ENCODE measurements at places on chromosomes 4 and X.
A peak's percentile ranks its signal among the peaks of the same experiment; 100 is the strongest.

- no peak for DNase-seq
Measured at GRCh38 chrX:132505116-132505515, 16.3 kb upstream of the MBNL3 start.

DNA sequence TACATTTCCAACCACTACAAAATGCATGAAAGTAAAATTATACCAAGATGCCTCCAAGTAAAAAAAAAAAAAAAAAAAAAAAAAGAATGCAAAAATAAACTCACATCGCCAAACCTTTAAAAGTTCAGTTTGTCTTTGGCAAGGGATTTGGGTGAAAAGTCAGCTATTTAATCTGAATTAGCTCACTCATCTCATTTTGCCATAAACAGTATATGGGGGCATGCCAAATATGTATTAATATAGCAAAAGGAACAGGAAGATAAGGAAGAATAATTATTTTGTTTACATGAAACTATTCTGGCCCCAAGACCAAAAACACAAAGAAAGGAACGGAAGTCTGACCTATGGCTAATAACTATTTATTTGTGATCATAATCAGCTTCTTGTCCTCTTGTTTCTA is 114.7 kb upstream of the SLC6A14 start:
- no peak for DNase-seq

- no peak for DNase-seq
Measured at GRCh38 chr4:159279084-159279483, 176.2 kb downstream of the RAPGEF2 start.

- DNase-seq: no peak
Measured at GRCh38 chr4:63528256-63528991, 880.8 kb downstream of the TECRL start.

DNA sequence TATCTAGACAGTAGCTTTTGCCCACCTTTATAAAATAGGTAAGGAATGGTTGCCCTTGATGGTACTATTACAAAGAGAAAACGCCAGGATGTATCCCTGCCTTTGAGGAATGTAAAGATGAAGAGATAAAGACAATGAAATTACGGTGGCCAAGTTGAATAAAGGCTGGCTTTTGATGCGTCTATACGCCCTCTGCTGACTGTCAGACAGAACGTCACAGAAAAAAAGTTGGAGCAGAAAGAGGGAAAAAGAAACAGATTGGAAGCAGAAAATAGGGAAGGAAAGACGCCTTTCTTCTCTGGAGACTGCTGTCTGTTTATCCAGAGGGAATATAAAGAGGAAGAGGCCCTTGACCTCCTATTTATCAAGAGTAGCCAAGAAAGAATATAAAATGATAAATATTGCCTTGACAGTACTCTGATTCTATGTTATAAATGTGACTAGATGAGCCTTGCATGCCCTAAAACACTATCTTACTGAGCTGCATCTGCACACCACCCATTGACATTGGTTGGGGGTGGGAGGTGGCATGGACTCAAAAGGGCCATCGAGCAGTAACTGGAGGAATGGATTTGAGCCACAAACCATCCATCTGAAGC is 30.6 kb downstream of the PCDH19 start:
- no peak for DNase-seq

- DNase-seq: no peak
Measured at GRCh38 chrX:154046031-154046781, 26.5 kb upstream of the IRAK1 start.

- DNase-seq: no peak
Measured at GRCh38 chr4:7912826-7913225, 26.8 kb downstream of the AFAP1 start.

GRCh38 chrX:132488180-132488705 is 595 bp downstream of the MBNL3 start:
- no peak for DNase-seq

DNA sequence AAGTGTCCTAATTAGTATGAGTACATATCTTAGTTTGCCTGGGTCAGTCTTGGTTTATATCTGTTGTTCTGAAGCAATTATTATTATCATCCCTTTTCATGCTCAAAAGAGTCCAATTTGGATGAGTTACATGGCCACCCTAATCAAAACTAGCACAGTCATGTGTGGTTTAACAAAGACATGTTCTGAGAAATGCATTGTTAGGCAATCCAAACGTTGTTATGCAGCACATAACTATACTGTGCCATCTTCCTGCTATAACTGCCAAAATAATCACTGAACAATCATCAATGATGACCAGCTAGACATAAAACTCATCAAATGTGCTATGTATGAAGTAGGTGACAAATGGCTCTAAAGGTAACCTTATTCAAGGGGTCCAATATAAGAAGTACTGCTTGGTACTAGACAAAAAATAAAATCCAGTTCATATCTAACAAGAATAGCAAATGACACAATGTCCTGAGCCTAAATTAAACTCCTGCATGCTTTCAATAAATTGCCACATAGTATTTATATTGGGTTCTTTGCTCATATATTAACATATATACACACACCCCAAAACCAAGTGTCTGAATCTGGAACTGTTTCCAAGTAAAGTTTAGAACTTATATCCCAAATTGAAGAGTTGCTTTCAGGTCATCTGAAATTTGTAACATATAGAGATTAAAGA is 41.9 kb downstream of the CNOT6L start:
- DNase-seq: no peak

- no peak for DNase-seq
Measured at GRCh38 chr4:105061136-105061696, 85.5 kb upstream of the TET2 start.

GRCh38 chrX:617891-618290 is 12.7 kb upstream of the SHOX start:
- DNase-seq: no peak

DNA sequence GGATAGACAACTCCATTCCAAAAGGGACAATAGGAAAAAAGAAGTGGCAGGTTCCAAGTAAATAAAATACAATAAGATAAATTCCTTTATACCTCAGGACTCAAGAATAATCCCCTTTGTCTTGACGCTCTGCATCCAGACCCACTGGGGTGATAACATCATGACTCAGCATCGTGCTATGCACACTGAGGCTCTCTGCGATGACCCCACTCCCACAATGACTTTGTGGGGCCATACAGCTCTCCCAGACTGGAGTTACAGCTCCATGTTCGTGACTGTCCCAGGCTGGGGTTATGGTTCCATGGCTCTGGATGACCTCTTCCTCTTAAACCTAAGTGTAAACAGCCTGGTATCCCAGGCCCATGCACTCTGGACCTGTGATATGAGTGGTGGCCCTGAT is 254.5 kb upstream of the ADGRL3 start:
- no peak for DNase-seq

- no peak for DNase-seq
Measured at GRCh38 chr4:155734065-155734464, 24.8 kb upstream of the GUCY1B1 start.

DNA sequence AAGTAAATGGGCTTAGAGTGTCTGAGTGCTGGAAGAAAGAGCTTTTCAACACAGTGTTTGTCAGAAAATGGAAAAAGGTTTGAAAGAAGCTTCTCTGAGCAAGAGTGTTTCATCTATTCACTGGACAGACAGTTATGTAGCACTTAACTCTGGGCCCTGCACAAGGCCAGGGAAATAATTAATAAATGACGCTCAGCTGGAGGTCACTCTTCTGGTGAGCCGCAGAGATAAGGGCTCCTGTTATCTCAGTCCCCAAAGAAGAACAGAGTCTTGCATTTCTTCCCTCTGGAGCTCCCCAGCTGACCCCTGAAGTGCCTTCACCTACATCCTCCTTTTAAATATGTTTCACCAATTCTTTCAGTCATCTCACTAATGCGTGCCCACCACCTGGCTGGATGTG is 90.4 kb downstream of the SLC16A2 start:
- DNase-seq: no peak

- DNase-seq: no peak
Measured at GRCh38 chr4:168695288-168695687, 198.4 kb downstream of the PALLD start.

DNA sequence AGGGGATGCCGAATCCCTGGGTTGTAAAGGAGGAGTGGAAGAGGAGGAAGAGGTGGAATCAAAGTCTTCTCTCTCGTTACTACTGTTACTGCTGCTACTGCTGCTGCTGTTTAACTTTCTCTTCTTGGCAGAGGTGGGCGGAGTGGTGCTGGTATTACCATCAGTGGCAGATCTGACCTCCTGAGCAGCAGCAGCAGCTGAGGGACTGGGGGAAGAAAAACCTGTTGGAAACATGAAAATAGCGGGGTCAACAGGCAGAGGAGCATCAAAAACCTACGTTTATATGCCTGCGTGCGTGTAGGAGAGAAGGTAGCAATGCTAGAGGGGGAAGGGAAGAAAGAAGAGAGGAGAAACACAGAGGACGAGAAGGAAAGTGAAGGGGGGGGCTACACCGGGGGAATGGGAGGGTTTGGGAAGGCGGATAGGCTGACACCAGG is 339 bp downstream of the CUL4B start:
- DNase-seq: peak; percentile 6

- DNase-seq: no peak
Measured at GRCh38 chrX:105136786-105137185, 83.7 kb downstream of the TEX13A start.

- DNase-seq: no peak
Measured at GRCh38 chr4:175873707-175874106, 61.6 kb upstream of the GPM6A start.

- no peak for DNase-seq
Measured at GRCh38 chr4:105386012-105386411, 87.8 kb downstream of the PPA2 start.

DNA sequence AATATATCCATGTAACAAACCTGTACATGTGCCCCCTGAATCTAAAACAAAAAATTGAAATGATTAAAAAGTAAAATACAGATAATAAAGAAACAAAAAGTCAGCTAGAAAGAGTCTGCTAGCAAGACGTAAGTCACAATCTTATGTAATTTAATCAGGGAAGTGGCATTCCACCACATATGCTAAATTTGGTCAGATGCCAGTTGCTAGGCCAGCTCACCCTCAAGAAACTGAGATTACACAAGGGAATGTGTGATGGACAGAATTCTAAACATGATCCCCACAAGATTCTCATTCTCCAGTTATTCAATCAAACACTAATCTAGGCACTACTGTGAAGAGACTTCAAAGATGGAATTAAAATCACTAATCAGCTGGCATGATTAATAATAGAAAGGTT is 689.3 kb downstream of the CENPC start:
- no peak for DNase-seq

GRCh38 chrX:153576961-153577360 is 22.0 kb downstream of the CCNQ start:
- no peak for DNase-seq

DNA sequence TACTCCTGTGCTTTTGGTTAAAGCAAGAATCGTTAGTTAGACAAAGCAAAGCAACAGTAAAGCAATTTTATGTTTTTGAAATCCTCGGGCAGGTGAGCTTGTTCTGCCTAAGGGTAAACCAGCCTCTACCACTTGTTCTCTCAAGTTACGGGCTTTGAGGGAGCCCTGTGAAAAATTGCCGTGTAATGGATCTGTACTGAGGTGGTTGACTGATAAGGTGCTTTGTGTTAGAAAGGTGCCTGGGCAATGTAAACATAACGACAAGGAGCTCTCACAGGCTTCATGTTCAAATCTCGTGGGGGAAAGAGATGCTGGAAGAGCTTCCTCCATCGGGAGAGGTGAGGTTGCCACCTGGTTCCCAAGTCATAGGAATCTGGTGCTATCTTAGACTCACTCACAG is 111.8 kb downstream of the TRAPPC11 start:
- DNase-seq: no peak

DNA sequence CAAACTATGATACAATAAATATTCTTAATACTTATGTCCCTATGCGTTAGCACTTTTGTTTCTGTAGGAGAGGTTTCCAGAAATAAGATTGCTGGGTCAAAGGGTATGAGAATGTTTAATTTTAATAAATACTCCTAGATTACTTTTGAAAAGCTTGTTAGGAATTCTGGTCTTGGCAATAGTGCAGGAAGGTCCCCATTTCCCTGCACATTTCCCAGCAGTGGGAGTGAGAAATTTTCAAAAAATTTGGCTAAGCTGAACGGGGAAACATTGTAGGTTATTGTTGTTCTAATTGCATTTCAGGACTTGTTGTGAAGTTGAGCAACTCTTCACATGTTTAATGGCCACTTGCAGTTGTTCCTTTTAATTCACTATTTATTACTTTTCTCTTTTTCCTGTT is 27.1 kb downstream of the IGFBP7 start:
- DNase-seq: no peak

DNA sequence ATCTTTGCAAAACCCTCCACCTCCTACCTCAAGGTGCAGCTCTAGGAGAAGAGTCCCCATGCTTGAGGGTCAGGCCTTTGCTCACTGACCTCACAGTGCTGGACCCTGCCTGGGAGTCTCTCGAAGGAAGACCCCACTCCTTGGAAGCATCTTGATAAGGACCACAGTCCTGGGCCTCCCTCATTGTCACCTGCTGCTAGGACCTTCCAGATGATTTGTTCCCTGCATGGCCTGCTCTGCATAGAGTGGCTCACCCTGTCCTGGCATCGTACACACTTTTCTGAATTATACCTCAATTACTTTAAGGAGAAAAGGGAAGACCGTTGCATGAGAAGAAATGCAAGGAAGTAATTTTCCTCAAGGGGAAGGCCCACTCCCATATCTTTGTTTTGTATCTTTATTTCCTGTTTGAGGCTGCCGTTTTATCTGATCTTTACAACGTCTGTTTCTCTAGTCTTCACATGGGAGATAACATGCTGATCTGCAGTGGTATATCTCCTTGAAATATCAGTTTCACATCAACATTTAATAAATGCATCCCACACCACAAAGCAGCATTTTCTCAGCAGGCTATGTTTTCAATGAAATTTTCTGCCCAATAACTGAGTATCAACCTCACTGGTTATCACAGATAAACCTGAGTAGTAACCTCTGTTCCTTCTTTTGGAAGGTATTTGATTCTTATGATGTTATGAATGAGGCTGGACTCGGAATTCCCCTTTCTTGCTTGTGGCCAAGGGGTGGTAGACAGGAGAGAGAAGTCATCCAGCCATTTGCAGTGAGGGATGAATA is 15.0 kb upstream of the AKAP17A start:
- DNase-seq: no peak

GRCh38 chrX:129797251-129797906 is 17.6 kb downstream of the SASH3 start:
- no peak for DNase-seq

DNA sequence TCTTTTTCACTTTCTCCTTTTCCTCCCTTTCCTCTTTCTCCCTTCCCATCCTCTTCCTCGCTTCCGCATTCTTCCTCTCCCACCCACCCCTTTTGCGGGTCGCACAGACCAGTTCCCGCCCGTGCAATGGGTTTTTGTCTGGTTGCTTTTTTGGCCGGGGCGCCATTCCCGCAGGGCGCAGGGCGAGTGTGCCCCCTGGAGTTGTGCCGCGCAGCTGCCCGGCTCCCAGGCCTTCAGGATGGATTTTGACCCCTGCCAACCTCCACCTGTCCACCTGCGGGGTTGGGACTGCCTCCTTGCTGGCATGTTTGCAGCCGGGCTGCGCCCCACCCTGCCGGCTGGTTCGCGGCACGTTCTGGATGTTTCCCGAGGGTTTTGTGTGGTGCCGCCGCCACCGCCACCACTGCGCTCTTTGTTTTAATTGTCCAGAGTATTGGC is 578 bp upstream of the SEL1L3 start:
- DNase-seq: no peak

DNA sequence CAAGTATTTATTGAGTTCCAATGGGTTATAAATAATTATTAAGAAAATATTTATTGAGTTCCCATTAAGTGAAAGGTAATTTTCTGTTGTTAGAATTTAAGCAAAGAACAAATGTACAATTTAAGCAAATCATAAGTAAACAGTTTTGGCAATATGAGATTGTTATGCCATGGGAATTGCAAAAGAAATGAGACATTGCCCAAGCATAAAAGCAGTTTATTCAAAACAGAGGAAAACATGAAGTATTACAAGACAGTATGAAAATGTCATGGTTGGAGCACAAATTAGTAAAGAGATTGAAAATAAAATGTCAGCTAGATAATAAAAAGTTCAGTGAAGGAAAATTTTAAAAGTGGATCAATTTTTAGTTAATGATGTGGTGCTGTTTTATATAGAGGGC is 706.1 kb upstream of the EPHA5 start:
- no peak for DNase-seq
